Astrocyte (in vitro differentiated cells and primary cell): ENCODE measurements at places on chromosomes 11 and 22.

DNA sequence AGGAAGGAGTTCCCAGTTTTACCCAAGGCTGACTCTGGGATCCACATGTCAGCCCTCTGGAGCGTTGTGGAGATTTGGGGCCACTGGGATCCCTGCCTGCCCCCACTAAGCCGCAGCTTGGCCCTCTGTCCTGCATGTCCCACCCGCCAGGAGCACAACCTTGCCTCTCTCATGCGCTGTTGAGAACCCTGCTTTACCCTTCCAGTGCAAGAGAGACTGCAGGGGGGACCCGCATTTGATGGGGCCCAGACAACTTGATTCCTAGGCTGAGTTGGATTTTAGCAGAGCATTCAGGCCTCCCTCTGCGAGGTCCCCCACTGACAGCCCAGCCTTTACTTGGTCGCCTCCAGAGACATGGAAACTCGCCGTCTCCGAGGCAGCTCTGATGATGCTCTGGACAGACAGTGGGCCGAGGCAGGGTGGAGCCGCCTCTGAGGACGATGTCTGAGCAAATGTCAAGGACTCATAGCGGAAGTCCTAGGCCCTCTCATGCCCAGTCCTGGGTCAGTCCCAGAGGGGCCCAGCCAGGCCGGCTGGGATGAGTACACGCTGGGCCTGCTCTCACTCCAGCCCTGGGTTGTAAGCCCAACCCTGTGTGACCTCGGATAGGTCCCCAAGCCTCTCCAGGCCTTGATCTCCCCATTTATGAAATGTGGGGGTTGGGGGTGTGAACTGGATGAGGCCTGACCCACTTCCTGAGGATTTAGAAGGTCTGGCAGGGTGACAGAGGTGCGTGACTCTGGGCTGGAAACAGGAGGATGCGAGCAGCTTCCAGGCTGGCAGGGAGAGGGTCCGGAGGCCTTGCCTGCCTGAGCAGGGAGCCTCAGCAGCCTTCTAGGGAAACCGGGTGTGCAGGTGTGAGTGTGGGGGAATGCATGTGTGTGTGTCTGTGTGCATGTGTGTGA lies 630 bp downstream of the CD5 start:
- no peaks in the 10 kb centered on the region for H3K4me1 ChIP-seq
- no peak overlapping the region for H3K4me3 ChIP-seq
- H3K27me3 ChIP-seq, result no peaks in the 10 kb centered on the region
- DNase-seq, result no peak
- no peaks in the 10 kb centered on the region for H3K36me3 ChIP-seq
- no peak overlapping the region for H3K27ac ChIP-seq

DNA sequence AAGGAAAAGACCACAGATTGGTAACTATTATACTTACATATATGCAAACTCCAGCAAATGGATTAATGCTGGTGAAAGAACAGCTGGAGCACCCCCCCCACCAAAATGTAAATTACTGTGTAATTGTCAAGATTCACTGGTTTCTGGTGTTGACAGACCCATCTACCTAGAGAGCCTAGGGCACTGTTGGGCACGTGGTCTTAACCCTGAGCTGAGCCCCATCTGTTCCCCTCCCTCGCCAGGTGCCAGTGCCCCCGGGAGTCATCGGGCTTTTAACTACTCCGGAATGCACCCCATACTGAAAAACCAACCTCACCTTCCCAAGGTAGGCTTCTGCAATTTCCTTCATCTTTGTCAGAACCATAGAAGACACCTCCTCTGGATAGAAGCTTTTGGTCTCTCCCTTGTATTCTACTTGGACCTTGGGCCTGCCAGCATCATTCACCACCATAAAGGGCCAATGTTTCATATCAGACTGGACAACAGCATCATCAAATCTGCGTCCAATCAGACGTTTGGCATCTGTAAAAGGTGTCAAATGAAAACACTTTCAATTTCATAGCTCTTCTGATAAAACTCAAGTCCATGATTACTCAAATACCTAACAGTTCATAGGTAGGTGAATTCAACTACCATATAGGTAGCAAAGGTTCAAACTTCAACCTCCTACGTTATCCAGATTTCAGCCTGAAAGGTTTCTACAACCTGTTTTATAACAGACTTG lies 1.5 kb downstream of the HSPA8 start:
- H3K27ac ChIP-seq, result peak overlapping the region; percentile 68
- H3K4me3 ChIP-seq, result peak overlapping the region; percentile 98

GRCh38 chr11:75374646-75375045 lies 23.2 kb upstream of the ARRB1 start:
- H3K27ac ChIP-seq, result no peak overlapping the region
- peaks cover 10% of the 10 kb centered on the region for H3K27me3 ChIP-seq
- no peaks in the 10 kb centered on the region for H3K4me1 ChIP-seq
- DNase-seq, result no peak
- no peaks in the 10 kb centered on the region for H3K36me3 ChIP-seq
- no peak overlapping the region for H3K4me3 ChIP-seq

GRCh38 chr11:34405079-34405858 lies 33.5 kb upstream of the CAT start:
- peak; percentile 45 for DNase-seq
- H3K27ac ChIP-seq, result no peak overlapping the region
- peaks cover 2% of the 10 kb centered on the region for H3K27me3 ChIP-seq
- H3K36me3 ChIP-seq, result no peaks in the 10 kb centered on the region

GRCh38 chr11:16012125-16012751 lies 344.1 kb downstream of the SOX6 start:
- DNase-seq, result no peak
- no peak overlapping the region for H3K4me3 ChIP-seq
- H3K4me1 ChIP-seq, result no peaks in the 10 kb centered on the region
- no peaks in the 10 kb centered on the region for H3K27me3 ChIP-seq
- H3K27ac ChIP-seq, result no peak overlapping the region

GRCh38 chr11:44789496-44789895 lies 62.7 kb downstream of the TSPAN18 start:
- peaks cover 58% of the 10 kb centered on the region for H3K27me3 ChIP-seq
- H3K27ac ChIP-seq, result no peak overlapping the region
- no peak overlapping the region for H3K4me3 ChIP-seq
- no peak for DNase-seq
- no peaks in the 10 kb centered on the region for H3K36me3 ChIP-seq

DNA sequence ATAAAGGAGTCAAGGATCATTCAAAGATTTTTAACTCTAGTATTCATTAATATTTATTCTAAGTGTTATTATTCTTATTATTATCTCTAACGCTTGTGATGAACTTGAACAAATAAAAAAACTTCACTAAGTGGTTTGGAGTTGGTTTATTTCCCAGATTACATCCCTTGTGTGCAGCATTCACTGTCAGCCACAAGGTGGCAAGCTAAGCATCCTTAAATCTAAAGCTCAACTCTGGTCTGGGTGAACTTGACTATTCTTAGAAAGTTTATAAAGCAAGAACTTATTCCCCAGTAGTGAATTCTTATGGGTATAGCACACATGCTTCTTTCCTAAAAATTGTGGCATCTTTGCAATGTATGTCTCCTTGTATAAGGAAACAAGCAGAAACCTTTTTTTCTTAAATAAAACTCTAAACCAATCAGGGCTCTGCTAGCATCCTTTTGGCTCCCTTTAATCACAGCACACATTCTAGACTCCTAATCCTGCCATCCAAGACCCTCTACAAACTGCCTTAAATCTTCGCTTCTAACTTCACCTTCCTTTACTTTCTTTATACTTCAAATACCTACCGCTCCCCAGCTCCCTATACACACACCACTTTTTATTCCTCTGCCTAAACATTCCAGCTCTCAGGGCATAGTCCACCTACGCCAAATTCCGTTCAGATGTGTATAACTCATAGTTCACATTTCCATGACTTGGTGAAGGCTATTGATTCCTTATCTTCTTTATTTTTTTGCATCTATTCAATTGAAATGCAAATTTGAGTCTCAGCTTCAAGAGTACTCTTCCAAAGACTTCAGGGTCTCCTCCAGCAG lies 1068.8 kb downstream of the DLG2 start:
- no peaks in the 10 kb centered on the region for H3K27me3 ChIP-seq
- H3K27ac ChIP-seq, result no peak overlapping the region

DNA sequence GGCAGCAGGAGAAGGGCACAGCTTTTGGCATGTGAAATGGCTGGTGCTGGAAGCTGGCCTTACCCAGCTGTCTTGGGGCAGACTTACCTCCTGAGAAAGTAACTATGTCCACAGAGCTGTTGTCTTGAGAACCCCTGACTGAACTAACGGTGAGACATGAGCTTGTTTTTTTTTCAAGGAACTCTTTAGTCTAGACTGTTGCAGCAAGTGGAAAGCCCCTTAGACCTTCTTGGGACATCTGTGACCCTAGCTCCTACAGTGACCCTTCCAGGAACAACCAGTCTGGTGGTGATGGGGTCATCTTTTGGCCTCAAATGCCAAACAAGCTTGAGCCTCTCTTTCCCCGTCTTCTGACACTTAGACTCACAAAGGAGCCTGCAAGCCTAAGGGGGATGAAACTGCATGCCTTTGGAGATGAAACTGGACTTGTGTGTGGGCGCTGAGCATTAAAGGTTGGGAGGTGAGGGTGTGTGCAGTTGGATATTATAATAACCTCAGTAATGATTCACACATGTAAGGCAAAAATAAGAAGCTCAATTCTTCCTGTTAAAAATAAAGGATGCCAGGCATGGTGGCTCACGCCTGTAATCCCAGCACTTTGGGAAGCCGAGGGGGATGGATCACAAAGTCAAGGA lies 35.4 kb downstream of the SDHD start:
- no peaks in the 10 kb centered on the region for H3K36me3 ChIP-seq
- H3K4me1 ChIP-seq, result peaks cover 12% of the 10 kb centered on the region
- no peak overlapping the region for H3K27ac ChIP-seq
- no peak for DNase-seq

DNA sequence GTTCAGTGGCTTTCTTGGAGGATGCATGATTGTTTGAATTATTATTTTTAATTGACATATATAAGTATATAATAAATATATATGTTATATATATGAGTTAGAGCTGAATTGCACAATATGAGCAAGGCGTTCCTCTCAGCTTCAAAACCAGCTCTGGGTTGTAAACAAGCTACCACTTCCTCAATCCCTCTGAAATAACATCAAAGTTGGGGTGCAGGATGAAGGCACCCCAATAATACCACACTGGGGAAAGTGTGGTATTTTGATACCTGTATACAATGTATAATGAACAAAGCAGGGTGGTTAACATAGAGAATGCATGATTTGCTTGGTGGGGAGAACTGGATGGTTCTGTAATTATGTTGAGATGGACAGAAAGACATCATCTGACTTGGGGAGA lies 1.7 kb upstream of the SORL1 start:
- no peaks in the 10 kb centered on the region for H3K36me3 ChIP-seq
- no peak overlapping the region for H3K27ac ChIP-seq
- H3K27me3 ChIP-seq, result peaks cover 40% of the 10 kb centered on the region
- DNase-seq, result no peak
- peaks cover 9% of the 10 kb centered on the region for H3K4me1 ChIP-seq

DNA sequence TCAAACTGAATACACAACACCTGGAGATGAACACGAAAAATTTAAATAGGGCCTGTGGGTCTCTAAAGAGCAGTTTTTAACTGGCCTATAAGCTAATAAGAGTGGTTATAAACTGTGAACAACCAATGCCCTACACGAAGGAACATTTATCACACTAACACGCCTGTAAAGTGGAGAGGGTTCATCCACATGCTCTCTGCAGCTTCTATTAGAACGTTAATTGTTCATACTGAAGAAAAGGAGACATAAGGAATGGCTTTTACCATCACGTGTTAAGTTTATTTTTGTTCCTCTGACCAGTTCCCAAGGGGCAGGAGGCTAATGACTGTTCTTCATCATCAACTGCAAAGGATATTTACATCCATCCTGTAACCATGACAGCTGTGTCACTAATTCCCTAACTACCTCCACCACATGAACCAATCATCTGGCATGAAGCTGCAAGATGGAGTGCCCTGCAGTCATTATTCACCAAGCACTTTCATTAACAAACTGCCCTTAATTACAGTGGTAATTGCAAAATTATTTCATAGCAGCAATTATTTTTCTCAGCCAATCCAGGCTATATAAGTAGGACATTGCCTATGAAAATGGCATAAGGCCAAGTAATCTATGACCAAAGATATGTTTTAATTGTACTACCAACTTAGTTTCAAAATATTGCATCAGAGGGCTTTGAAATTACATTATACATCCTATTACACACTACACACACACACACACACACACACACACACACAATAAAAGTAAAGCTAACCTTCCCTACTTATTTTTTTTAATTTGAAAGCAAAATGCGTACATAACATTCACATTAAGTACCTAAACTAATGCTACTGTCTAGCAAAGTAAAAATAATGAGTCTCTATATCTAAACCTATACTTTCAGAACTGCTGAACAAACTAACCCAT lies 186.7 kb downstream of the CADM1 start:
- H3K36me3 ChIP-seq, result no peaks in the 10 kb centered on the region
- peak; percentile 27 for DNase-seq
- no peaks in the 10 kb centered on the region for H3K27me3 ChIP-seq
- no peak overlapping the region for H3K4me3 ChIP-seq
- H3K4me1 ChIP-seq, result no peaks in the 10 kb centered on the region

- no peaks in the 10 kb centered on the region for H3K4me1 ChIP-seq
- H3K27me3 ChIP-seq, result no peaks in the 10 kb centered on the region
- H3K27ac ChIP-seq, result no peak overlapping the region
- no peaks in the 10 kb centered on the region for H3K36me3 ChIP-seq
Measured at GRCh38 chr11:133921026-133921425, 35.7 kb downstream of the IGSF9B start.

GRCh38 chr11:113494021-113494420 lies 18.8 kb upstream of the DRD2 start:
- no peaks in the 10 kb centered on the region for H3K4me1 ChIP-seq
- no peak overlapping the region for H3K27ac ChIP-seq
- no peak for DNase-seq
- H3K36me3 ChIP-seq, result no peaks in the 10 kb centered on the region

- no peak overlapping the region for H3K27ac ChIP-seq
- H3K4me3 ChIP-seq, result no peak overlapping the region
- peaks cover 21% of the 10 kb centered on the region for H3K36me3 ChIP-seq
Measured at GRCh38 chr11:3669128-3669527, 2.1 kb downstream of the CHRNA10 start.

- no peak overlapping the region for H3K27ac ChIP-seq
- DNase-seq, result no peak
- H3K27me3 ChIP-seq, result no peaks in the 10 kb centered on the region
- no peaks in the 10 kb centered on the region for H3K4me1 ChIP-seq
- H3K4me3 ChIP-seq, result no peak overlapping the region
Measured at GRCh38 chr11:113276466-113276865, 37.9 kb upstream of the TTC12 start.
